Activated T-cell treated with anti-CD3 and anti-CD28 coated beads, Interleukin-2, amount 50 U/mL, for 1 hour (primary cell): ENCODE measurements at places on chromosomes 5 and 9.

GRCh38 chr9:120351106-120351505 is 228.9 kb downstream of the CDK5RAP2 start:
- DNase-seq: no peak

GRCh38 chr9:74122661-74123060 is 374.5 kb upstream of the RORB start:
- no peak for DNase-seq

GRCh38 chr5:116739571-116739970 is 164.9 kb upstream of the SEMA6A start:
- no peak for DNase-seq

GRCh38 chr9:93479726-93480125 is 26.3 kb upstream of the FAM120AOS start:
- no peak for DNase-seq

DNA sequence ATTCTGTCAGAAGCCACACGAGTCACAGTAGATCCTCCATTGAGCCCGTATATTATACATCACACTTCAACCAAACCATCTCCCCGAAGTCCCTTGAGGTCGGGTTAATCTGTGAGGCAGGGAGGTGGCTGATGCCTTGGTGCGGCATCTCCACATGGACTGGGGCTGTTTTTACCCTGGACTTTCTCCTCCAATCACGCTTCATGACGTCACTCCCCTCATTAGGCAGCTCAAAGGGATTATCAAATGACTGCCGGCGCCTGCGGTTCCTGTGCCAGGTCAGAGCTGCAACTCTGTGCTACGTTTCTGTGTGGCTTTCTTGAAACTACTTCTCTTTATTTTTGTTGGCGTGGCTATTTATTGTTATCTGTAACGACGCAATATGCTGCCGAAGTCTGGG is 53.7 kb downstream of the TMOD1 start:
- DNase-seq: no peak

DNA sequence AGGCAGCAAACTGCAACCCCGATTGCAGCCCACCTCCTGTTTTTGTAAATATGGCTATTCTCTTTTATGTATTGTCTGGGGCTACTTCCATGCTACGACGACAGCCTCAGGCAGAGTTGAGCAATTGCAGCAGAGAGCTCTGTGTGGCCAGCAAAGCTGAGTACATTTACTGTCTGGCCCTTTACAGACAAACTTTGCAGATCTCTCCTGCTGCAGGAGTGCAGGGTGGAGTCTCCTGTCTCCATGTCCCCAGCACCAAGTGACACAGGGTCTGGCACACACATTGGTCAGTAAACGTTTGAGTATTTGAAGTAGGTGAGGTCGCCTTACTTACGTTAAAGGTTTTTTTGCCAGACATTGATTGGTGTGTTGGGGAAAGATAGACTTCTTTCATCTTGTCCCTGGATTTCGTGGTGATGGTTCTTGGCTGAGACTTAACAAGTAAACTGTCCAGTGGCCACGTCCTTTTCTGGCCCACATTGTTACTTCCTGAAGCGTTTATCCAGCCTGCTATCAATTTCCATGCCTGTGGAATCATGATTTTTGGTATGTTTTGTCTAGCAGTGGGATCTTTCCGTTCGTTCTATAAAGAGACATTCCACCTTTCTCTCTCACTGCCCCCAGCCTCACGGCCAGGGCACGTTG is 27.2 kb downstream of the PRRC2B start:
- DNase-seq: no peak

DNA sequence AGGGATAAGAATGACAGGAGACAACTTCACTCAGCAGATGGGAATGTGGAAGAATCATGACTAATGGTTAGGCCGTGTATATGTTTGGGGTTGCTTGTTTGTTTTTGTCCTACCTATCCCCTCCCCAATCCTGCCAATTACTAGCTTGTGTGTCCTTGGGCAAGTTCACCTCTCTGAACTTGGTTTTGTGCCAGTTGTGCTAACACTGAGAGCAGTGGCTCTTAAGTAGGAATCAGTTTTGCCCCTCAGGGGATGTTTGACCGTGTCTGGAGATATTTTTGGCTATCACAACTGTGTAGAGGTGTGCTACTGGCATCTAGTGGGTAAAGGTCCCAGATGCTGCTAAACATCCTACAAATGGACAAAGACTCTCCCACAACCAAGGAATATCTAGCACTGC is 287.0 kb downstream of the DMRT2 start:
- DNase-seq: no peak

- no peak for DNase-seq
Observed at GRCh38 chr9:95773053-95773418, 102.5 kb upstream of the ERCC6L2 start.

GRCh38 chr9:99828417-99829176 is 6.9 kb downstream of the NR4A3 start:
- no peak for DNase-seq

GRCh38 chr9:91137391-91137790 is 224.3 kb downstream of the AUH start:
- no peak for DNase-seq

GRCh38 chr5:125325488-125326149 is 579.2 kb upstream of the ZNF608 start:
- no peak for DNase-seq

DNA sequence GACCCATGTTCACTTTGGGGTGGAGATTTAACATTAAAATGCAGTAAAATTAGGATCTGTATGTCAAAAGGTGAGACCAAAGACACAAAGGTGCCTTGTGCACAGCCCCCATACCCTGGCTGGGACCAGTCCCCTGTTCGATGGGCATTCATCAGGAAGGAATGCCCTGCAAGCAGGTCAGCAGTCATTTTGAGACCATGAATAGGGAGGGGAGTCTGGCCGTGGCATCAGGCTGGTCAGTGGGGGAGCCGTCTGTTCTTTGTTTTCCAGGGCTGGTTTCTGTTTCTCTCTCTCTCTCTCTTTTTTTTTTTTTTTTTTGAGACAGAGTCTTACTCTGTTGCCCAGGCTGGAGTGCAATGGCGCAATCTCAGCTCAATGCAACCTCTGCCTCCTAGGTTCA is 68.9 kb upstream of the GOLM1 start:
- no peak for DNase-seq

- no peak for DNase-seq
Observed at GRCh38 chr9:116163293-116164055, 9.9 kb downstream of the PAPPA start.

DNA sequence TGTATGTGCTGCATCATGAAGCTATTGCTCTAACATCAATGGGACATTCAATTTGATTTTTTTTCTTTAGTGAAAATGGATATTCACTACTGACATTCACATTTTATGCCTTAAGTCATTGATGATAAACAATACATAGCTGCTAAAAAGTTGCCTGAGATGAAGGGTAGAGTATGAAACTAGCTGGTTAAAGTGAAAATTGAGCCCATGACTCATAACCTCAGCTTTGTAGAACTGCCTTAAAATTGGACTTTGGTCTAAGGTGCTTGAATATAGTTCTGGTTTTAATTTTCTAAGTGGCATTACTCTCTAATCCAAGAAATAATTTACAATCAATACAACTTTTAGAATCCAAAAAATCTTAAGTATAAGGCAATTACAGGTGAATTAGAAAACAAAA is 740.4 kb upstream of the RIOK2 start:
- DNase-seq: no peak

DNA sequence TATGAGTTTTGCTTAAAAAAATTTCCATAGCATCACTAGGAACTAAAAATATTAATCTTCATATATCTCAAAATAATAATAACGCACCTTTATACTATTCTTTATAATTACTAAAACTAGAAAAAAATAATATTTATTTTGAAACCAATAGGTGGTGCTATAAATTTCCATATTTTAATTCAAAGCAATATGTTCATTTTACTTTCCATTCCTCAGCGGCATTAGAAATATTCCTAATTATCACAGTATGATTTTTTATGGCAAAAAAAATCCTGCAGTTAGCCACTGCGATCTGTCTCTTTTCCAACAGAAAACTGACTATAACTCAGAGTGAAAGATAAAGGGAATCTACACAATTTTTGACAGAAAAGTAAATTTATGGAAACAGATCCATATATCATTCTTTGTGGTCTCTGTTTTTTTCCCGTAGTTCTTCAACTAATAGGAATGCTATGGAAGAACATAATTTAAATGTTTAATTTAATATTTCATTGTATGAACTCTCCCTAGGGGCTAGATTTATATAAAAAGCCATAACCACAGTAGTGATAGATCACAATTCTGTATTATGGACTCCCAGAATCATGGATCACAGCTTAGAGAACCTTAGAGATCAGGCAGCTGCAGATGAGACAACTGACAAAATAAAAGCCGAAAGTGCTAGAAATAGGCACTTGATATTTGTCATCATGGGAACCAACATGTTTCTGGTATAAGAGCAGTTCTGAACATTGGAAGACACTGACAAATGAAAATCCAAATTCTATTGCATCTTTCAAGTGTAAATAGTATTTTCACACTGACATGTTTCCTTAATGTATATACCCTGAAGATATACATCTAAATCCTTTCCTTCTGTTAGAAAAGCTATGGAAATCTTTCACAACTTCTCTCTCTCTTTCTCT is 167.7 kb upstream of the MPDZ start:
- no peak for DNase-seq

DNA sequence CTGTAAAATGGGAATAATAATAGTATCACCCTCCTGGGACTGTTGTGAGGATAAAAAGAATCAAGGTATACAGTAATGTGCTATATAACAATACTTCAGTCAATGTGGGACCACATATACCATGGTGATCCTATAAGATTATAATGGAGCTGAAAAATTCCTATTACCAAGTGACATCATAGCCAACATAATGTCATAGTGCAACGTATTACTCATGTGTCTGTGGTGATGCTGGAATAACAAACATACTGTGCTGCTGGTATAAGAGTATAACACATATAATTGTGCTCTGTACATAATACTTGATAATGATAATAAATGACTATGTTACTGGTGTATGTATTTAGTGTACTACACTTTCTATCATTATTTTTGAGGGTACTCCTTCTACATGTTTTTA is 38.1 kb downstream of the LIFR start:
- no peak for DNase-seq

DNA sequence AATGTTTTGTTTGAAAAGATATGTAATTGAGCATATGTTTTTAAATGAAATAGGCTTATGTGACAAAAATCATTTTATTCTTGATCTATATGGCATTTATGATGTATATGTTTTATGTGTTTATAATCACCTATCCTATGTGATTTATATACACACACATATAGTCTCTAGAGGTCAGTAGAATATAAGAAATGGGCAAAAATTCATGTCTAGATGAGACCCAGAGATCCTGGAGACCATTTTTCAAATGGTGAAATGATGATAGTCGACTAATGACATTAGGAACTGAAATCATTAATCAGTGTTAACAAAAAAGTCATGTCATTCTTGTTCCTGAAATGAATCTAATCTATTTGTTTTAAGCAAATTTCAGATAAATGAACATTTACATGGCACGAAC is 709.2 kb upstream of the WWC1 start:
- no peak for DNase-seq

DNA sequence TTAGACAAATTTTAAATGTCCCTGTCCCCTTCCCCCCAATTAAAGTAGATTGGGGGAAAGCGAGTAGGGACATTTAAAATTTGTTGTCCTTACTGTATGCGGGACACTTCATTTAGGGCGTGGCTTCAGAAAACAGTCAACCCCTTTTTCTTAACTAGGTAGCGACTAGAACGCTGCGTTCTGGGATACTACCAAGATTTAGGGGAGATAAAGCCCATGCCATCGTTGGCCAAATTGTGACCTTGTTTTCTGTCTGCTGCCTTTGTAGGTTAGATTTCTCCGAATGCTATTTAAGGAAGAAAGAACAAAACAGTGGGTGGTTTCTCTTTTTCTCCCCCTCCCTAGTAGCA is 1.2 kb downstream of the CKS2 start:
- no peak for DNase-seq
